ENCODE measurements at places on chromosomes 2 and 18.
A peak's percentile ranks its signal among the peaks of the same experiment; 100 is the strongest.

GRCh38 chr2:196059491-196059960, 9.1 kb downstream of the DNAH7 start:
- DNase-seq: no peak

DNA sequence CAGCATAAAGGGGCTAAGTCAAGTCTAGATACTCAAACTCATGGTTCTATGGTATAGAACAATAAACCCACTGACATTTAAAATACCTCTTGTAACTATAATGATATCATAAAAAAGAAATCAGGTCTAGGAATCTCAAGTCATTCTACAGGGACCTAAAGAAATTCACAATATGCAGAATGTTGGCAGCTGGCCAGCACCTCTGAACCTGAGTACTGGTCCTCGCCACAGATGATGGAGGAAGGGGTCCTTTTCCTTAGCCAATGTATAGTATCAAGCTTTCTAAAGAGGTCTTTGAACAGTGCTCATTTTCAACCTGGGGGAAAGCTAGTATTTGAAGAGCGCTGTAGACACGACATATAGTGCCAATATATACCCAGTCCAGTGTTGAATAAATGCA, 108.4 kb upstream of the ITGB6 start:
- DNase-seq: no peak

GRCh38 chr2:236940497-236940896, 145.2 kb upstream of the COPS8 start:
- no peak for DNase-seq

- DNase-seq: no peak
Observed at GRCh38 chr18:79429785-79430281, 34.1 kb downstream of the NFATC1 start.

GRCh38 chr2:88329815-88330603, 122.5 kb downstream of the FOXI3 start:
- DNase-seq: peak; percentile 47

DNA sequence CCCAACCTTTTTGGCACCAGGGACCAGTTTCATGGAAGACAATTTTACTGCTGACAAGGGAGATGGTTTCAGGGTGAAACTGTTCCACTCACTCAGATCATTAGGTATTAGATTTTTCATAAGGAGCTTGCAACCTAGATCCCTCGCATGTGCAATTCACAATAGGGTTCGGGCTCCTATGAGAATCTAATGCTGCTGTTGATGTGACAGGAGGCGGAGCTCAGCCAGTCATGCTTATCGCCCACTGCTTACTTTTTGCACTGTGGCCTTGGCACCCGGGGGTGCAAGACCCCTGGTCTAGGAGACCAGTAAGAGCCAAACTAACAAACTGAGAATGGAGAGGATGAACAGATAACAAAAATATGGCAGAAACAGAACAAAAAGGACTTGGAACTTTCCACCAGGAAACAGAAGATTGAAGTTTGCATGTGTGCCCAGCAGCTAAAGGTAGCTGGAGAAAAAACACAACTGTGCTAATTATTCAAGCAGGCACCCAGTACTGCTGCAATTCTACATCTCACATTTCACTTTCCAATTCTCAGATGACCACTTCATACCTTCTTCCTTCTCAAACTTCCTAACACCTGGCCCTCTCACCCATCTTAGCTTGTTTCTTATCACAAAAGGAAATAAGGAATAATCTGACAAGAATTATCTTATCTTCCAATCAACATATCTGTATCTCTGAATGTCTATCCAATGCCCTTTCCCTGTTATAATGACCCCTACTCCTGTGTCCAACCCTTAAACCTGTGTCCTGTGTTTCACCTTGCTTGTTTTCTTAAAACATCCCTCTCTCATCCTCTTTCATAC, 24.8 kb downstream of the SP3 start:
- DNase-seq: no peak

DNA sequence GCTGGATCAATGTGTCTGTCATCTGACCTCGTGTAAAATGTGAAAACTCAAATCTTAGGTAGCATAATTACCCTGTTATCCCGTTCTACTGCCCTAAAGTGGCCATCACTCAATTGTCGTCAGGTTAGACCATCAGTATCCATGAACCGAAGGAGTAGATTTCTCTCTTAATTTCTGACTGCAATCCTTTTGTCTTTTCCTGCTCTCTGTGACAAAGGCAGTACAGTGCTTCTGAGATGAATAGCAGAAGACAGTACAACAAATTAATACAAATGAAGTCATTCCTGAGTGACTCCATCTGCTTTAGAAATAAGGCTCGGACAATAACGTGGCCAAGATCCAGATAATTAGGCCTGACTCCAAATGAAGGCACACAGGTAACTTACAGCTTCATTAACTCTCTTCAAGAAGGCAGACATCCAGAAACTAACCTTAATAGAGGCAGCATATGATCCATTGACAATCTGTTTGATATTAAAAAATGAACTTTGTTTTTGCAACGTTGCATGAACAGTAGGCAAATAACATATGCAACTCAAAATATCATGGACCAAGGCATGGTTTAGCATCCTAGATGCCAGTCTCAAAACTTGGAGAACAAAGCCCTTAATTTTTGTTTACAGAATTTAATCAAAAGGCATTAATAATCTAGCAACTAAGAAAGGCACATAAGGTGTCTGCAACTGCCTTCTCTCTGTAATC, 96.7 kb upstream of the CDH20 start:
- no peak for DNase-seq
